ENCODE measurements at places on chromosomes 7 and 10.

GRCh38 chr7:19353180-19353579, 208.0 kb upstream of the FERD3L start:
- no peak for DNase-seq

- DNase-seq: no peak
Measured at GRCh38 chr10:103044942-103045489, 126.9 kb downstream of the CNNM2 start.

- peak; percentile 82 for DNase-seq
Measured at GRCh38 chr7:151876899-151877777, at the start of gene PRKAG2. Gene PRKAG2, minus strand, starts transcription at chr7:151877115. Its CDS starts 495 bp downstream, at chr7:151876620.

GRCh38 chr10:101132636-101133473, 1.8 kb downstream of the TLX1 start:
- no peak for DNase-seq

GRCh38 chr7:129146237-129146979, 1.9 kb downstream of the TSPAN33 start:
- no peak for DNase-seq

DNA sequence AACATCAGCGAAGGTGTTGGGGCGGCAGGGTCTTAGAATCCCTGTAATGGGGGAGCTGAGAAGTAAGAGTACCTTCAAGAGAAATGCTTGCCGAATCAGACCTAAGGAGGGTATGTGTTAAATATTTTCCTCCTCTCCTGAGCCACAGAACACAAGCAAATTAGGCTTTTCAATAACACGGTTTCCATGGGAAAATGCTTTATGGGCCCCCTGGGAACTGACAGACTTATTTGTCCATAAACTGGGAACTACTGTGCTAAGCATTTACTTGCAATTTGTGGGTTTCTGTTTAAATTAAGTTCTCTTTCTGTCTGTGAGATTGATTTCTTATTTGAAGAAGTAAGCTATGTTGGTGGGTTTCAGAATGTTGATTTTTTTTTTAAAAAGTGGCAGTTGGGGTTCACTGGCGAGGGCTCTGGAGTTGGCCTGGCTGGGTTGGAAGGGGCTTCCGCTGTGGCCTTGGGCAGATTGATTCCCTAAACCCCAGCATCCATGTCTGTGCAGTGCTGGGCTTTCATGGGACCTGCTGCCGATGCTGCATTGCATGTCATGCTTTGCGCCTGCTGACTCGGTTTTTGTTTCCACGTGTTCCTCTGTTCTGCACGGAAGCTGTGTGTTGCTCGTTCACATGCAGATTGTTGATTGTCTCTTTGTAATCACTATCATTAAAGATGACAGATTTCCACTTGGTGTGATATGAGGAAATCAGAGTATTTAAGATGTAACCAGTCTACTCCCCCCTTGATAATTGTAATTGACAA, 7.2 kb downstream of the RBM17 start:
- no peak for DNase-seq

DNA sequence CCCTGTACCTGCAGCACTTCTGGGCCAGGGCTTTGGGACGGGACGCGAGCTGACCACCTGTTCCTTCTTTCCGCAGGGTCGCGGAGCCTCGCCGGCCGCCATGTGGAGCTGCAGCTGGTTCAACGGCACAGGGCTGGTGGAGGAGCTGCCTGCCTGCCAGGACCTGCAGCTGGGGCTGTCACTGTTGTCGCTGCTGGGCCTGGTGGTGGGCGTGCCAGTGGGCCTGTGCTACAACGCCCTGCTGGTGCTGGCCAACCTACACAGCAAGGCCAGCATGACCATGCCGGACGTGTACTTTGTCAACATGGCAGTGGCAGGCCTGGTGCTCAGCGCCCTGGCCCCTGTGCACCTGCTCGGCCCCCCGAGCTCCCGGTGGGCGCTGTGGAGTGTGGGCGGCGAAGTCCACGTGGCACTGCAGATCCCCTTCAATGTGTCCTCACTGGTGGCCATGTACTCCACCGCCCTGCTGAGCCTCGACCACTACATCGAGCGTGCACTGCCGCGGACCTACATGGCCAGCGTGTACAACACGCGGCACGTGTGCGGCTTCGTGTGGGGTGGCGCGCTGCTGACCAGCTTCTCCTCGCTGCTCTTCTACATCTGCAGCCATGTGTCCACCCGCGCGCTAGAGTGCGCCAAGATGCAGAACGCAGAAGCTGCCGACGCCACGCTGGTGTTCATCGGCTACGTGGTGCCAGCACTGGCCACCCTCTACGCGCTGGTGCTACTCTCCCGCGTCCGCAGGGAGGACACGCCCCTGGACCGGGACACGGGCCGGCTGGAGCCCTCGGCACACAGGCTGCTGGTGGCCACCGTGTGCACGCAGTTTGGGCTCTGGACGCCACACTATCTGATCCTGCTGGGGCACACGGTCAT, 13.3 kb downstream of the GPR146 start:
- no peak for DNase-seq

DNA sequence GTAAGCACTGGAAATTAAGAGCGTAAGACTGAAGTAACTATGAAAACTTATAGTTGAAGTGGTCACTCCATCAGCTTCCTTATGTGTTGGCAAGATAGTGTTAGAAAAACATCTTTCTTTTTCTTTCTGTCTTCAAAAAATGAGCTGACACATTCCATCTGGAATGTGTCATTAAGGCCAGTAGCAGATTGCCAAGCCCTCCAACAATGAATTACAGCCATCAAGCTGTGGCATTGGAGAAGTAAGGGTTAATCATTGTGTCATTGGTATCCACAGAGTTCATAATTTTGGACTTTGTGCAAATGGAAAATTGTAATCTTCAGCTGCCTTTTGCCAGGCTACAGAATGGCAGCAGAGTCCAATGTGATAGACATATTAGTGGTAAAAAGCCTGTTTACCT, 926.3 kb downstream of the NRG3 start:
- DNase-seq: no peak

DNA sequence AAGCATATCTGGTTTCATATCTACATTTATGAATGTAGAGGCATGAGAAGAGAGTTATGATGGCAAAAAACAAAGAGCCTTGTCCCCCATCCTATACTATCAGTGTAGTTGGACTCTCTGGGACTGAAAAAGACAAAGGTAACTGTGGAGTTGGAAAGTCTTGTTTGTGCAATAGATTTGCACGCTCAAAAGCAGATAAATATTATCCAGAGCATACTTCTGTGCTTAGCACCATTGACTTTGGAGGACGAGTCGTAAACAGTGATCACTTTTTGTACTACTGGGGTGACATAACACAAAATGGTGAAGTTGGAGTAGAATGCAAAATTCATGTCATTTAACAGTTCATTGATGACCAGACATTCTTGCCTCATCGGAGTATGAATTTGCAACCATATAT, 85.2 kb upstream of the EGFR start:
- DNase-seq: no peak

GRCh38 chr7:96426027-96426426, 104.1 kb upstream of the SLC25A13 start:
- no peak for DNase-seq

DNA sequence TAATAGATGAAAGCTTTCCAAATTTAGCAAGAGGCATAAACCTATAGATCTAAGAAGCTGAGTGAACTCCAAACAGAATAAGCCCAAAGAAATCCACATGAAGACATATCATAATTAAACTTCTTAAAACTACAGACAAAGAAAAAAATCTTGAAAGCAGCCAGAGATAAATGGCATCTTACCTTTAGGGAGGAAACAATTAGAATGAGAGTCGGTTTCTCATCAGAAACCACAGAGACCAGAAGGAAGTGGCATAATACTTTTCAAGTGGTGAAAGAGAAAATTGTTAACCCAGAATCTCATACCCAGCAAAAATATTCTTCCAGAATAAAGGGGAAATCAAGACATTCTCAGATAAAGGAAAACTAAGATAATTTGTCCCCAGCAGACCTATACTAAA, 98.9 kb upstream of the NANOS1 start:
- DNase-seq: no peak

GRCh38 chr10:34392641-34393170, 422.4 kb downstream of the PARD3 start:
- no peak for DNase-seq

Measured in stimulated activated CD8-positive, alpha-beta memory T cell treated with anti-CD3 and anti-CD28 coated beads, Interleukin-7, amount 100 ng/mL, for 4 hours (primary cell).